ENCODE measurements at places on chromosomes 6 and 20.

- DNase-seq: no peak
These were observed 33.4 kb downstream of the DHX35 start for GRCh38 chr20:38995536-38996044.

DNA sequence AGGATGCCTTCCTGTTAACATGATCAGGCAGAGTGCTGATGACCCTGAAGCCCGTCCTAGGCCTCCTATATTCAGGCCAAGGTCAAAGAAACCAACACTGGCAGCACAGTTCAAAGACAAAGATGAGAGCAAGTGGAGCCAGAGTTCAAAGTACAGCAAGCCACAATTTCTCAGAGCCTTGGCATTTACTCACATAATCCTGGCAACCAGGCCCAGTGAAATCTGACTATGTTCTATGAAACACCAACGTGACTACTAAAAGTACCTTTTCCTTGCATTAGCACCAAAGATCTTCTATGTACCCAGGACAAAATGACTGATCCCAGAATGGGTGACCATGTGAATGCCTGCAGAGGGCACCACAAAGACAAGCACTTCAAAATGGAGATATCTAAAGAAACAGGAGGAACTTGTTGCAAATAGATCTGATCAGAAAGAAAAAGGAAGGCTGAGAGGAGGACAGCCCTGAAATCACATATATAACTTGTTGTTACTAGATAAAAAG lies 3.9 kb downstream of the NFS1 start:
- DNase-seq: no peak

- peak; percentile 26 for DNase-seq
These were observed 51.7 kb downstream of the CHMP4B start for GRCh38 chr20:33862709-33863403.

DNA sequence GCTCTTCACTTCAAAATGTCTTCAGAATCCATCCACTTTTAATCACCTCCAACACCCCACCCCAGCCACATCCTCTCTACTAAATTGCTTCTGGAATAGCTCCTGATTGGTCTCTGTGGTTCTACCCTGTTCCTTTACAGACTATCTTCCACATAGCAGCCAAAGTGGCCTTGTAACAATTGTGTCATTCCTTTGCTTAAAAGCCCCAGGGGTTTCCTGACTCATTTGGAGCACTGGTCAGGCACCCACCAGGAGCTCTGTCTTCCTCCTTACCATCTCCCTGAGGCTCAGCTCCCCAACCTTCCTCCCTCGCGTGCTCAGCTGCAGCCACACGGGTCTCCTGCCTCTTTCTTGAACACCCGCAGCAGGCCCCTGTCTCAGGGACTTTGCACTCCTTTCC lies 126.8 kb downstream of the HIVEP1 start:
- no peak for DNase-seq

- DNase-seq: no peak
These were observed at the start of gene OR2W1 for GRCh38 chr6:29045075-29045474. Gene OR2W1 (minus strand): TSS chr6:29045175. CDS start chr6:29045175, 0 bp downstream.

- DNase-seq: no peak
These were observed 38.1 kb downstream of the CRYBG1 start for GRCh38 chr6:106398621-106399020.

DNA sequence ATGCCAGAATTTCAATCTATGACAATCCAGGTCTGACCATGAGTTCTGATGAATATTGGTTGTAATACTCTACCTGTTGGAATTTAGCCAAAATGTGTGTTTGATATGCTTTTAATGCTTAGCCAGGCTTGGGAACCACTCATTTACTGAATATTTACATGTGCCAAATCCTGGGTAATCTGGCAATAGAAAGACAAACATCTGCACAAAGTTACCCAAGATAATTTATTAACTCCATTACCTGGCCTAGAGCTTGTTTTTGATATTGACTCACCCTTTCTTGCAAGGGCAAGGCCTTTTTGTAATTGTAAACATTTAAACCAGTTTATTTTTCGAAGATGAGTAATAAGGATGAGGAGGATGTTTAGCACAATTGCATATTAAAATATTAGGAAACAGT lies 13.5 kb upstream of the CD2AP start:
- DNase-seq: no peak

DNA sequence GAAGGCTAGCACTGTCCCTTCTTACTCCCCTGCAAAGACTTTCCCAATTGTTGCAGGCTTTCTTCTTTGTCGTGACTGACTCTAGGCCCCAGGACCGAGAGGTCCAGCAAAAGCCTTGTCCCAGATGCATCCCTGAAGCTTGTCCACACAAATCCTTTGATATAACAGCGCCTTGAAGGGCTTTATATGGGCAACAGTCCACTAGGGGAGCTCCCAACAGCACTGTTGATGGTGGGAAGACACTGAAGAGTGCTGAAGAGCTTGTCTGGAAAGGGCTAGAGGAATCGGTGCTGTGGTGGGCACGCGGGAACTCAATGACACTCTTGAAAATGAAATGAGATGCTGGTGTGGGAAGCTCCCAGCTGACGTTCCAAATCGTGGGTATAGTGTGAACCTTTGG lies 316.1 kb upstream of the CDH4 start:
- DNase-seq: no peak

GRCh38 chr6:106609699-106610098 lies 19.6 kb downstream of the RTN4IP1 start:
- no peak for DNase-seq

- no peak for DNase-seq
These were observed 62.0 kb upstream of the CD83 start for GRCh38 chr6:14055541-14055940.

DNA sequence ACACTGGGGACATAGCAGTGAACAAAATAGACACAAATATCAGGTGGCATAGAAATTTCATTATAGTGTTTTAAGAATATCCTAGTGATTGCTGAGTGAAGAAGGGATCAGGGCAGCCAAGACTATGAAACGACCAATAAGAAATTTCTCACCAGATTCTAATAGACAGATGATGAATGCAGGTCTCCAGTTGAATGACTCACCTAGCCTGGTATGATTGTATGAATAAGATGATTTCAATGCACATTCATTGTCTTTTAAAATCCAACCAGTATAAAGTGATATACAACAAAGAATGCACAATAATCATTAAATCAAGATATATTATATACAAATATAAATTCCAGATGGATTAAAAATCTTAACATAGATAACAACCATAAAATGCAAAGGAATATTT lies 124.5 kb upstream of the TENT5A start:
- DNase-seq: no peak

- DNase-seq: no peak
These were observed 34.2 kb upstream of the GSTA4 start for GRCh38 chr6:53029257-53029656.

- DNase-seq: no peak
These were observed 16.1 kb upstream of the CTCFL start for GRCh38 chr20:57540890-57541580.

- DNase-seq: no peak
These were observed 140.4 kb upstream of the TAB2 start for GRCh38 chr6:149176971-149177667.

- no peak for DNase-seq
These were observed 10.3 kb downstream of the AARS2 start for GRCh38 chr6:44302856-44303255.

DNA sequence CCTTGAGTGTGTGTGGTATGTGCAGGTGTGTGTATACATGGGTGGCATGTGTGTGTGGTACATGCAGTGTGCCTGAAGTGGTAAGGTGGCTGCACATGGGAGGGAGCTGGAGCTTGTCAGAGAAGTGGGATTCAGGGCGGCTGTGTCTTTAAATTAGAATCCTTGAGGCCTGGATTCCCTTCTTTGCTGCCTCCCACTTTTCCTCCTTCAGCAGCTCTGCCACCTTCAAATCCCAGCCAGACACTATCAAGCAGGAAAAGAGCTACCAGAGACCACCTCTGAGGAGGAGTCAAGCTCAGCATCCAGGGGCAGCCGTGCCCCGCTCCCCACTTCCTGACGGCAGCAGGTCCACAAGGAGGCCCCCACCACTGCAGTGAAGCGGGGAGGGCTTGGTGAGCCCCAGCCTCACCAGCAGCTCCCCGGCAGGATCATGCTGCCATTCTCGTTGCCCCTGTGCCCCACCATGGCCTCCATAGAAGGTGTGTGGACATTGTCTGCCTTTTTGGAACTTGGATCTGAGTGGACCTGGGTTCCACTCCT lies 131.0 kb upstream of the MLN start:
- no peak for DNase-seq

- no peak for DNase-seq
These were observed 482.5 kb downstream of the C6orf118 start for GRCh38 chr6:164826831-164827468.

DNA sequence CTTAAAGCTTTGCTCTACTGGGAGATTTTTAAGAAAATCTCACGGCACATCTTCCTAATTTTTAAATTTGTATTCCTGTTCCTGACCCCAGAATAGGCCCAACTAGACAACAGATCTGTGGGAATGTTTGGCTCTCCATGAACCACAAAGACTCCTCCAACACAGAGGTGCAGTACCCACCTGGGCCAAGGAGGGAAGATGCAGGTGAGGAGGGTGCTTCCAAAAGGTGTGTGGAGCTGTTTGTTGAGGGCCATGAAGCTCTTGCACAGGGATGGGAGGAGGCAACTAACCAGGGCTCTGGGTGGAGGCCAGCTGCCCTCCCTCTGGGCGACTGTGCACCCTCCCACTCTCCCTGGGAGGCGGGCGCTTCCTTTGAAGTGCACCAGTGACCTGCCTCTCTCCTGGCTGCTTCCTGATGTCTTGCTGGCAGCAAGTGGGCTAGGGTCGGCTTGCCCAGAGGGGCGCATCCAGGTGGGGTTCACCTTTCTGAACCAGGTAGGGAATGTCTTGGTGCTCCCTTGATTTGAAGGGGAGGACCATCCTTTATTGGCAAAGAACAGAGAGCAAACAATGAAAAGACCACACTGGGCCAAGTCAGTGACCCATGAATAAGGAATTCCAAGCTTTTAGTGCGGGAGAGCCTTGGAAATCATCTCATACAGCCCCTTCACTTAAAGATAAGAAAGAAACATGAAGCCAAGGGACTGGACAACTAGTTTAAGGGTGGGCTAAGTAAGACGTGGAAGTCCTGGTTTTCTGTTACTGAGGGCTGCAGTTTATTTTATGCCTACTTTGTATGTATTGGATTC lies 76.0 kb downstream of the ANKRD6 start:
- no peak for DNase-seq

GRCh38 chr20:32160341-32160740 lies 47.2 kb downstream of the PLAGL2 start:
- DNase-seq: no peak

- DNase-seq: no peak
These were observed 10.1 kb upstream of the FRK start for GRCh38 chr6:116070616-116071389.

DNA sequence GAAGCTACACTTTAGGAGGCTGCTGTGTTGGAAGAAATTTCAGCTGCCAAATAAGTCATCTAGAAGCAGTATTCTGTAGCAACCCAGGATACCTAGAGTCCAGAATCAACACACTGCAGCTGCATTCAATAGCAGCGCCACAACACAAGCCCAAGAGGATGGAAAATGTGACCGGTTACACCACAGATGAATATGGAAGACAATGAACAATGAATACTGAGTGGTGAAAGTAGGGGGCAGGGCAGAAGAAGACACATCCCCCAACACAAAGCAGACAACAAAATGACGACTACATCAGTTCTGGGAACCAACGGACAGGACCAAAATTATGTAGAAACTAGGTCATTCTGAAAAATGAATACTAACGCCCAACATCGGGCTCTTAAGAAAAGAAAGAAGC lies 38.2 kb downstream of the KIF6 start:
- DNase-seq: no peak

- no peak for DNase-seq
These were observed 6.1 kb downstream of the SLC26A8 start for GRCh38 chr6:36018339-36018738.

DNA sequence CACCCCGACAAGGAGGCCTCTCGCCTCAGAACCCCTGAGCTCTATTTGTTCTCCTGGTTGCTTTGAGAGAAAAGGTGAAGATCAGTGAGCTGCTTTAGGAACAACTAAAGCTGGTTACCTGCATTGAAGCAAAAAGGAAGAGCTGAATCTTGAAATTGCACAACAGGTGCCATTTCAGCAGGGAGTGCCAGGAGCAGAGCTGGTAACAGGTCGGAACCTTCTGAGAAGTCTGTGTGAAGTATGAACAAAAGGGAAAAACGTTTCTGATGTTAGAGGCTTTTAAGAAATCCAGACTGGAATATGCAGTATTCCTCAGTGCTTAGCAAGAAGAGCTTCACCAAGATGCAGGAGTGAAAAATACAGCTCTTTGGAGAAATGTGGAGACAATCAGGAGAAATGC lies 164.0 kb downstream of the TMEM242 start:
- no peak for DNase-seq

- no peak for DNase-seq
These were observed 149.6 kb downstream of the RIMS1 start for GRCh38 chr6:72035966-72036365.

- no peak for DNase-seq
These were observed 238.9 kb downstream of the MAFB start for GRCh38 chr20:40449974-40450616.

DNA sequence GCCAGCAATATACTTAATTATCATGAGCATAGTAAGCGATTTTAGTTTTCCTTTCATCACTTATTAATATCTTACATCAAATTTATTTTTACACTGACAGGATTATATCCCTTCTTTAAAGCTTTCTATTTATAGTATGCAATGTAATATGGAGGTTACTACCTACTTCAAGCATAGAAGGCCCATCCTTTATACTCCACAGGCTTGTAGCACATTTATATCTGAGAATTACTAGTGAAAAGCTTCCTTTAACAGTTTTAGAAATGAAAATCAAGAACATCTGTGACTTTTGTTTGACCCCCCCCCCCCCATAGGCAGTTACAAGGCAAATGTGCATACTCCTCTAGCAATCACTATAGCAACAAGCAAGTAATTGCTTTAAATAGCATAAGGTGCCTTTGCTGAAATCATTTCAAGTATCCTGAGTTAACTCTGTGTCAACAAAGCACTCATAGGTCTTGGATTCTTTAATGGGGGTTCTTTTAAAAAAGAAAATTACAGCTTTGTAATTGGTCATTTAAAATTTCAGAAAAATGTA lies 917.7 kb downstream of the PHF3 start:
- DNase-seq: no peak

DNA sequence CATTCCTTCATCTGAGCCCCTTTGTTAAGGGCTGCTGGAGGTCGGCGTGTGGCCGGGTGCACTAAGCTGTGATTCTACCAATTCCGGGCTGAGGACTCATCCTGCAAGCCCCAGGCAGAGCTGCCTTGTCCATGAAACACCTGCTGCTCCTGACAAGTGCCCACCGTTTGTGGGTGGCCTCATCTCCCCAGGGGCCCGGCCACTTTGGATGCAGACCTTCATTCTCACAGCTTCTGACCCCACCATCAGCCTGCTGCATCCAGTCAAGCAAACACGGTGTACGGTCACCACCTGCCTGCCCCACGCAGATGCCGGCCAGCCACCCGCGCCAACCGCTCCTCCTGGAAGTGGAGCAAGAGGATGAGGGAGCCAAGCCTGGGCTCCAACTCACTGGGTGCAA lies 382.7 kb downstream of the THBS2 start:
- DNase-seq: no peak

- no peak for DNase-seq
These were observed 65.0 kb downstream of the SOBP start for GRCh38 chr6:107554918-107555317.

All from stimulated activated CD8-positive, alpha-beta memory T cell treated with anti-CD3 and anti-CD28 coated beads, Interleukin-15, amount 100 ng/mL, for 24 hours (primary cell).